ENCODE measurements at places on chromosomes 6 and 20. TPM values are rescaled to one million over a fixed set of nuclear protein-coding genes. Genes with fewer than 3 reads are reported as not detected.

DNA sequence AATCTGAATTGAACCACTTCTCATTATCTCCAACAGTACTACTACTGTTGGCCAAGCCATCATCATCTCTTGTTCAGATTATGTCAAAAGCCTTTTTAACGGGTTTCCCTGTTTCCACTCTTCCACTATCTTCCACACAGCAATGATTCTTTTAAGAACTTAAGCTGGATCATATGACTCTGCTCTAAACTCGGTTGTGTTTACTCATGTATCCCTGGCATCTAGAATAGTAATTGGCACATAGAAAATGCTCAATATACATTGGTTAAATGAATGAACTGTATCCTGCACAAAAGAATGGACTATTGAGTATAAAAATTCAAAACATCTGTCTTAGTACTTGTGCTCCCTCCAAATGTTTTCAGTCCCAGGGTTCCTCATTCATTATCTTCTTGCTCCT, 2.8 kb upstream of the COX7A2 start:
- DNase-seq: no peak

- no peak for DNase-seq
These were observed 35.3 kb upstream of the GFOD1 start for GRCh38 chr6:13522656-13523055.

- DNase-seq: no peak
These were observed 370.4 kb upstream of the HSF2 start for GRCh38 chr6:122028933-122029522.

GRCh38 chr6:38354037-38354381, 285.7 kb downstream of the BTBD9 start:
- no peak for DNase-seq

CST7 gene
- total RNA-seq: 44.7 TPM

DNA sequence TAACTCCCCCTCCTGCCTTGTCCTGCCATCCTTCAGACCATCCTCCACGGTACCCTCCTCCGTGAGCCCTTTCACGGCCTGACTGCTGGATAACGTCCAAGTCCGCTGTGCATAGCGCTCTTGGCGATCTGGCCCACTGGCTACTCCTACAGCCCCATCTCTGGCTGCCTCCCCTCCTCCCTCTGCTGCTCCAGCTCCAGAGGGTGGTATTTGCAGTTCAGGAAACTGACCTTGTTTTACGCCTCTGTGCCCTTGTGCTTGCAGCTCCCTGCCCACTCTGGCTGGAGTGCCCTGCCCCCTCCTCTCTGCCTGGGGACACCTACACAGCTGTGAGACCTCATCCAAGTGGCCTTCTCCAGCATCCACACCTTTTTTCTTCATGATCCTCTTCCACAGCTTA, 6.5 kb upstream of the RREB1 start:
- no peak for DNase-seq

GRCh38 chr20:44746367-44747165, 901 bp downstream of the KCNK15 start:
- DNase-seq: no peak

MLN gene
- not detected for total RNA-seq

DNA sequence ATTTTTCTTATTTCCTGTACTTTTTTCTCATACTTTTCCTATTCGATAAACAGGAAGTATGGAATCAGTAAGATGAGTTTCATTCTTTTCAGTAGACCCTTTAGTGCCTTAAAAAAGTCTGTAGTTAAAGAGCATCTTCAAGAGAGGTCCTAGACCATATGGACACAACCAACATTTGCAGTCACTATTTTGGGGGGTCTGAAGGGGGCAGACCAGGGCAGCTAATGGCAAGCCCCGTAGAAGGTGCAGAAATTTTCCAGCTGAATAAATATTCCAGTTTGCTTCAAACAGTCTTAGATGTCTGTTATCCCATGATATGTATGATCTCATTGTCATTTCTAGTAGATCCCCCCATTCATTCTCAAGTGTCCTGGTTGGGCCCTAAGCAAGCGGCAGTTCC, 52.8 kb downstream of the MAP3K5 start:
- DNase-seq: no peak

- no peak for DNase-seq
These were observed 349.8 kb upstream of the ARID1B start for GRCh38 chr6:156427345-156427744.

GRCh38 chr6:142387997-142388815, 86.4 kb downstream of the ADGRG6 start:
- DNase-seq: no peak
